GM12892 (cell line): ENCODE measurements at places on chromosomes 2 and 18.

GRCh38 chr2:232574674-232575403 lies 24.4 kb downstream of the EIF4E2 start:
- DNase-seq: no peak

DNA sequence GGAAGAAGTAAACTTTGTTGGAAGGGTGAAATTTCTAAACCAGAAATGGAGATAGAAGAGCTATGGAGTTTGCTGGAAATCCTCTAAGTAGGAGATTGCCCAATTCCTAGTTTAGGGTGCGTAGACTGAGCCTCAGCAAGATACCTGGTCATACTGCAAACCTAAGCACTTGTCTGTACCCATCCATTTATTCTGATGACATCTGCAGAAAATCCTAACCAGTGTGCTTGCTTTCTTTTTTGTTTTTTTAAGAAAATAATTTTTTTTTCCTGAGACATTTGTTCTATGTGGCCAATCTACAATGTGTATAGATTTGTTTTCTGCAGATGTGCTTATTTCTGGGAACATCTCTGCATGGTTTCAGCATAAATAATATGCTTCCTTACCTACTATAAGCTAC lies 144.7 kb downstream of the LYPD6B start:
- no peak for DNase-seq

- DNase-seq: no peak
Measured at GRCh38 chr18:48452861-48453323, 43.7 kb upstream of the ZBTB7C start.

DNA sequence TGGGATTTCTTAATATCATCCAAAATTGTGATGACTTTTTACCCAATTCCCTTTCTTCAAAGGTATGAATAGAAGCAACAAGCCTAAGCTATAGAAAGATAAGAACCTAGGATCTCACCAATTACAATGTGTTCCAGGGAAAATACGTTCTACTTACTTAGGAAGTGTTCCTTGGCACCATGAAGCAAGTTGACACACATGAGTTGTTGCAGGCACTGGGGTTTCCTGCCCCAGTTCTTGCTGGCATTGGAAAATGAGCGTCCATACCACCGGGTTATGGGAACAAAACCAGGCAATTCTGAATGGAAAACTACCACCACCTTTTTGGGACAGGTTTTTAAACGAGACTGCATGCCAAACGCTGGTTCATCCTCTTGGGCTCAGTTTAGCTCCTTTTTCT lies 46.2 kb downstream of the CCBE1 start:
- no peak for DNase-seq

GRCh38 chr2:26979741-26980140 lies 9.3 kb downstream of the MAPRE3 start:
- no peak for DNase-seq

DNA sequence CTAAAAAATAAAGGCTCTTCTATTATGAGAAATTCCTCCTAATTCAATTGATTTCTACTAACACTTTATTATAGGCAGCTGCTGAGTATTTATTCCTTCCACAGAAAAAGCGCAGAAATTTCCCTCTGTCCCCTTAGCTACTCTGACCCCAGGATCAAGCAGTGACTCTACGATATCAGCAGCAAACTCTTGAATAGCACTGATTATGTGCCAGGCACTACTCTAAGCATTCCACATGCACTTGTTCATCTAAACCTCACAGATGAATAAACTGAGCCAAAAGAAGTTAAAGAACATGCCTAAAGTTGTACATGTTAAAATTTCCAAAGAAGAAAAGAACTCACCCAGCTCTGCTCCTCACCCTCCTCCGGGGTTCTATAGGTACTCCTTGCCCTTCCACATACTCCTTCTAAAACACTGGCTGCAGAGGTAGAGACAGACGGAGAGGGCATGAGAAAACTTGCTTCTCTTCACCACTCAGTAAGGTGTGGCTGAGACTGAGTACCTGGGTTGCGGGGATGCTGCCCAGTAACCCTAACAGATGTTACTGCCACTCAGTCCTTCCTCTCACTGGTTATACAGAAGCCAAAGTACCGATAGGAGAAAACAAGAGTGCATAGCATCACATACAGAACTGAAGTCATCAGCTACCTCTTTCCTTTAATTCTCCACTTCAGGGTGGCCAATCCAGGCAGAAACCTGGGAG lies 9.9 kb downstream of the C1D start:
- no peak for DNase-seq

- no peak for DNase-seq
Measured at GRCh38 chr2:141021109-141021508, 1109.7 kb downstream of the LRP1B start.

GRCh38 chr2:70527447-70528080 lies 26.1 kb downstream of the TGFA start:
- no peak for DNase-seq
